Spinal cord (tissue), 10 donors: ENCODE measurements at places on chromosomes 12 and 14.

DNA sequence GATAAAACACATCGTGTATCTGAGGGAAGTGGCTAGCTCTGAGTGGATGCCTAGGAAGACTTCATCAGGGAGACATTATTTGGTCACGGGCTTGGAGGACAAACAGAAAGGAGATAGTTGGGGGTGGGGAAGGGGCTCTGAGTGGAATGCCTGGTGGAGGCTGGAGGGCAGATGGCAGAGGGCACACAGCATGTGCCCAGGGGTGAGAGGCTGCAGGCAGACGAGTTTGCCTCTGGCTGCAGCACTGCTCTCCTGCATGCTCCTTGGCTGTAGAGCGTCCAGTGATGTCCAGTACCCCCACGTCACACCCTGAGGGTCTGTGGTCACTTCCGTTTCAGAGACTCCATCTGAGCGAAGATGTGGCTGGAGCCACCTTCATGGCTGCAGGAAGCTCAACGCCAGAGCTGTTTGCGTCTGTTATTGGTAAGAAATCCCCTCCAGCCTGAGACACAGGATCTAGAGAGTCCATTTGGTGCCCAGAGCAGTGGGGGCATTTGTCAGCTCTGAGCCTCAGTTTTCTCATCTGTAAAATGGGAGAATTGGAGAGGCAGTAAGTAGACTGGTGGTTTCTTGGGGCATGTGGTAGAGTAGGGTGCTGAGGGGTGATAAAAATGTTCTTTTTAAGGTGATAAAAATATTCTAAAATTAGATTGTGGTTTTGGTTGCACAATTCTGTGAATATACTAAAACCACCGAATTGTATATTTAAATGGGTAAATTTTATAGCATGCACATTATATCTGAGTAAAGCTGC, 71.7 kb upstream of the RIN3 start:
- no peak for DNase-seq

DNA sequence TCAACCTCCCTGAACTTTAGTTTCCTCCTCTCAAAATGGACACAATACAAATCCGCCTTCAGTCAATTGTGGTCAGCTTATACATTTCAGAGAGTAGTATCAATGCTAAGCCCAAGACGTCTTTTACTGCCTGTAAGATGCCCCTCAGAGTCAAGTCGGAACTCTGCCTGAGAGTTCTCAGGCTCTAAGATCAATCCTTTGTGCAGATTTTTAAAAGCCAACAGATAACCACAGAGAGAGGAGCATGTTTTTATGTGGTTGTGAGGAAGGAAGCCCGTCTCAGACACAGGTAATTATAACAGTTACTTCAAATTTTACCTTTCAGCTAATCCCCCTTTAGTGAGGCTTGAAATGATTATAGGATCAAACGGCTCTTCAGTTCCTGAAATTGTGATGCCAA, 91.6 kb downstream of the HELB start:
- DNase-seq = no peak

- no peak for DNase-seq
Measured at GRCh38 chr14:100866666-100867630, 36.6 kb downstream of the RTL1 start.

DNA sequence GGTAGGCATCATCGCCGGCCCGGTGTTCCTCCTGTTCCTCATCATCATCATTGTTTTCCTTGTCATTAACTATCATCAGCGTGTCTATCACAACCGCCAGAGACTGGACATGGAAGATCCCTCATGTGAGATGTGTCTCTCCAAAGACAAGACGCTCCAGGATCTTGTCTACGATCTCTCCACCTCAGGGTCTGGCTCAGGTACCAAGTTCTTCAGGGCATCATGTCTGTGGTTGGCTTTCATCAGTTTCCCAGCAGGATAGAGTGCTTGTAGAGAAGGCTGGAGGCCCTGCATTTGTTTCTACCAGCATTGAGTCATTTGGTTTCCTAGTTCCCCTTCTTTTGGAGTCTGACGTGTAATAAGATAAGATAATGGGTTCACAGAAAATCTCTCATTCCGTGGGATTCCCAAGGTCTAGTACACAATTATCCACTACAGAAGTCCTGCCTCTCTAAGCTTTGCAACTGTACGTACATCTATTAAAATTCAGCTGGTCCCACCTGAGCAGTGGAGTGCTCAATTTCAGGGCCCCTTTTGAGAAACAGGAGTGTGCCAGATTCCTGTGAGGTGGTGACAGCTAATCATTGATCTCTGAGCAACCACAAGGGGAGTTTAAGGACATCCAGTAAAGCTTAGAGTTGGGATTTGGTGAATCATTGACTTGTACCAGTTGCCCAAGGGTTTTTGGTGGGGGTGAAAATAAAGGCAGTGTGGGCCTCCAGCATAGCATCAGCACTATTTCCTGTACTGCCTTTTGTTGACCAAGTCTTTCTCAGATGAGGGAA, 25.1 kb downstream of the ACVR1B start:
- DNase-seq = no peak

GRCh38 chr12:102063069-102063468, 1.3 kb upstream of the WASHC3 start:
- no peak for DNase-seq

- no peak for DNase-seq
Measured at GRCh38 chr12:105813201-105813600, 325.6 kb downstream of the NUAK1 start.

- peak; percentile 73 for DNase-seq
Measured at GRCh38 chr12:92987362-92987761, 58.3 kb upstream of the EEA1 start.

DNA sequence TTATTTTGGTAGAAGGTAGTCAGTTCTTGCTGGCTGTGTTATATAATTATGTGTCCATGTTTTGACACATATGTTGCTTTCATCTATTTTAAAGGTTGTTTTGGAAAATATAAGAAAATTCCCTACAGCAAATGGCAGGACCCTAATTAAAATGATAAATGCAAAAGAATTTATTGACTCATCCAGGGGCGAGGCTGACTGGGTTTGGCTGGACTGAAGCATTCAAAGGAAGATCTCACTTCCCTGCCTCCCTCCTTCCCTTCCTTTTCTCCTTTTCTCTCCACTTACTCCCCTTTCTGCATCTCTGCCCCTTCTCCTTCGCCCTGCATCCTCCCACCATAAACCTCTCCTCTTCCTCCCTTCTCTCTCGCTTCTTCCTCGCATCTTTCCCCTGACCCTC, 129.6 kb downstream of the SNAPC1 start:
- no peak for DNase-seq

GRCh38 chr12:86543716-86544115, 287.5 kb upstream of the MGAT4C start:
- DNase-seq = no peak

- DNase-seq = no peak
Measured at GRCh38 chr12:77584860-77585259, 245.8 kb upstream of the NAV3 start.

- DNase-seq = no peak
Measured at GRCh38 chr14:85824526-85824925, 294.6 kb downstream of the FLRT2 start.

DNA sequence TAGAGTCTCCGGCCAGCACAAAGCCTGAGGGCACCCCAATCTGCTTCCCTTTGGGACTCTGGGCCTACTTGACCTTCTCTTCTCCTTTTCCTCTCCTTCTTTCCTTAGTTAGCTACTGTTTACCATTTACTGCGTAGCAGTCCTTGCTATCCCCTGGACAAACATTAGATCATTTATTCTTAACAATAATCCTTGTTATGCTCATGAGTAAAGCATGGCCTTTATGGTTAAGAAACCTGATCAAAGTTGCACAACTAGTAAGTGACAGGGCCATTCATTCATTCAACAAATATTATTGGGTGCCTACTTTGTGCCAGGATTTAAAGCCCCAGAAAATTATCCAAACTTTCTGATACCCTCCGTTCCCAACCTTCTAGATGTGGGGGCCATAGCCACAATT, 3.2 kb upstream of the HDAC7 start:
- no peak for DNase-seq

DNA sequence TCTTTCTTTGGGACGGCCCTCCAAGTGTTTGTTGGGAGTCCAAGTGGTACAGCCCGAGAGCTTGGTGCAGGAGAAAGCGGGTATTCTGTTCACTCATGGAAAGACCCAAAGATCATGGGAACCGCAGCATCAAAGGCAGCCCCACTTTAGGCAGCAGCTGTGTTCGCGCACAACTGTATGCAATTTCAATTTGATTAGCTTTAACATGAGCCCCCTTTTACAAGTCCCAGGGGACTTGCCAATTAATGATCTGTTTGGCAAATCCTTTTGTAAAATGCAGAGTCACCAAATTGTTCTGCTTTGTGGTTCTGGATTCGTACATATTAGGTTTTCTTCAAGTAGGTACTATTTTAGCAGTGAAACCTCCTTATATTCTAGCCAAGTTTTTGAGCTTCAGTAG, 217.7 kb downstream of the AACS start:
- DNase-seq = no peak

DNA sequence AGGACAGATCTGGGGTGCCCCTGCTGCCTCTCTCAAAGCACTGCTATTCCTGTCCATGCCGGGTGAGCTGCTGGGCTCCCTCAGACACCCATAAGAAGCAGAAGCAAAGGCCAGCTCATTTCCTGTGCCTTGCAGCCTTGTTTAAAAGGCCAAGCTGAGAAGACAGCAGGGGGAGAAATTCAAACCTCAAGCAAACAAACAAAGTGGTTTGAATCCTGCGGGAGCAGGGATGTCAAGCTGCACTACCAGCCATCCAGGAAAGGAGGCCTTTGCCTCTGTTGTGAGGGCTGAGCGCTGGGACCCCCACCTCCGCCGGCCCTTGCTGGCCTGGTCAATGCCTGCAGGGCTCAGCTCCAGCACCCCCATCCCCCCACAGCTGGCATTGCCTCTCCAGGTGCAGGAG, 176.5 kb downstream of the PIWIL1 start:
- no peak for DNase-seq

DNA sequence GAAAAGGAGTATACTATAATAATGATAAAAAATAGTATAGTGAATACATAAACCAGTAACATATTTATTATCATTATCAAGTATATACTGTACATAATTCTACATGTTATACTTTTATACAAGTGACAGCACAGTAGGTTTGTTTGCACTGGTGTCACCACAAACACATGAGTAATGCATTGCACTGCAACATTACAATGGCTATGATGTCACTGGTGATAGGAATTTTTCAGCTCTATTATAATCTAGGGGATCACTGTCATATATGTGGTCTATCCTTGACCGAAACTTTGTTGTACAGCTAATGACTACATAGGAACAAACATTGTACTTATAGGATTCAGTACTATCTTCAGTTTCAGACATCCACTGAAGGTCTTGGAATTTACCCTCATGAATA, 165.8 kb upstream of the SYT1 start:
- DNase-seq = no peak

DNA sequence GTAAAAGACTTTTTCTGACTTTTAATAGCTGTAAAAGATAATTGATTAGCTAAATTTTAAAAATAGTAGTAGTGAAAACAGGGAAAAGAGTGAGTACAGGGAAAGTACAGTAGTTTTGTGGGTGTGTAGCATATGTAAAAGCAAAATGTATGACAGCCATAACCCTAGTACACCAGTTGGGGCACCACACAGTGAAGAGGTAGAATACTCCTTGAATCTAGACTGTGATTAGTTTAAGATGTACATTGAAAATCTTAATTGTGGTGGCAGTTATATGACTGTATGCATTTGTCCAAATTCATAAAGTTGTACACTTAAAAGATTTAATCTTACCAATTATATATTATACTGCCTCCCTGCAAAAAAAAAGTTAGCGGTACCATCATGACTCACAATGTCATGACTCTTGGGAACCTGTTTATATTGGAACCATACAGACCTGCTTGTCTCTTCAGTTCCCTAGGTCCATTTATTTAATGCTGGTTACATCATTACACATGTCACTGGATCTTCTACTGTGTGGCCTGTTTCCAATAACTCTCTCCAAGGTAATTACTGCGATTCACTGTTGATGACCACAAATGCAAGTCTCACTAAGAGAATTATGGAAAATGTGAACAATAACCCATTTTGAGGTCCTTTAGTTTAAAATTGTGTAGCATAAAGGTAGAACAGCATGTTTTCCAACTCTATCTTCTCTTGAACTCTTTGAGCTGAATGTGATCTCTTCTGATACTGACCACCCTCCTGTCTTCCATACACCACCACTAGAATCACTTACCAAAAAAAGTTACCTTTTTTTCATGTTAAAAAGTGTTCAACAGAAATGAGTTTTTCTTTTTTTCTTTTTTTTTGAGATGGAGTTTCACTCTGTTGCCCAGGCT, 264.2 kb upstream of the AMIGO2 start:
- no peak for DNase-seq

DNA sequence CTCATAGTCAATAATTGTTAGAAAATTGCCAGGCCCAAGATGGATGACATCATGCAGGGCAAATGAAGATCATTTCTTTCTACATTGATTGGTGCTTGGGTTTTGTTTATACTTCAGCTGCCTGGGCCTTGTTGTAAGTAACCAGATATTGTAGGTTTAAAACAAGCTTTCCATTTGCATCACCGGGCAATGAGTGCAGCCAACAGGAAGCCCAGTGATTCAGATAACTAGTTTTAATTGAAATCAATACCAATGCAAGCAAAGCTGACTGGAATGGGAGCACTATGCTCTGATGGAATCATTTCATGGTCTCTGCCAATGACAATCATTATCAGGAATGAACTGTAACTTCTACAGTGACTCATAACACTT, 279.3 kb downstream of the DUSP6 start:
- no peak for DNase-seq

DNA sequence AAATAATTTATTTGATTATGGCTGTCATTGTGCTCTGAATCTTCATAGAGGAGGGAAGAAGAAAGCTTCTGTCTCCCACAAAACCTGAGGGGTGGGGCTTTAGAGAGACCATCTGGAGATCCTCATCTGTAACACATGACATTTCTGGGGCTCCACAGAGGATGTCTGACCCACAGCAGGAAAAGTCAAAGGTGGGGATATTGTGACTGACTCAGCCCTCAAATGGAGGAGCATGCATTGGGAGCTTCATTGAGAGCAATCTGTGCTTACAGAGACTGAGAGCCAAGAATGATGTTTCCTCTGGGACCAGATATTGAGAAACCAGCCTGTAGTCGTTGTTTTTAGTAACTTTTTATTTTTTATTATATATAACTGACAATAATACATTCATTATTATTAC, 158.7 kb downstream of the SYT1 start:
- DNase-seq = no peak

DNA sequence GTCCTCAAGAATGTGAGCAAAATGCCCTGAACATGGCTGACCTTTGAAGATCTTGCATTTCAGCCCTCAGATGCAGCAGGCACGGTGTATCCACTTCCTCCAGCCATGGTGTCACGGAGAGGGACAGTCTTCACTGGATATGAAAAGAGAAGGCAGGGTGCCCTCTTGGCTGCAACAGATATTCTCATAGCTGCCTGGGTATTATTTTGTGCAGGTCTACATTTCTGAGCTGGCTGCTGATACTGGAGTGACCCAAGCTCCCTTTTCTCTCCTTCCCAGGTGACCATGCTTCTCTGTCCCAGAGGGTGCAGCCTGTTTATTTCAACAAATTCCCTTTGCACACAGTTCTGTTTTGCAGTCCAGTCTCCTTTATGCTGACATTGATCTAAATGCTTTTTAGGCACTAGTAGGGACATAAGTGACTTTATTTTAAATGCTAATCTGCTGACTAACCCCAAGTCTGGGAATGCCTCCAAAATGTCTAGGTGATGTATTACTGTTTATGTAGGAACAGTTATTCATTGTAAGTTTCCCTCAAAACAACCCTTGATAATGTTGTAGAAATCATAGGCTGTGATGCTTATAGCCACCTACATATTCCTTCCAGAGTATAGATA, 17.4 kb upstream of the PYGL start:
- DNase-seq = no peak

GRCh38 chr12:22412581-22412980, 78.1 kb upstream of the ST8SIA1 start:
- no peak for DNase-seq
